ENCODE measurements at places on chromosomes 13 and 19.

- DNase-seq: no peak
Observed at GRCh38 chr13:42497798-42498197, 76.2 kb upstream of the TNFSF11 start.

- no peak for DNase-seq
Observed at GRCh38 chr13:96243376-96243775, 153.5 kb downstream of the HS6ST3 start.

- peak; percentile 80 for DNase-seq
Observed at GRCh38 chr13:46041419-46041839, 11.1 kb downstream of the ZC3H13 start.

DNA sequence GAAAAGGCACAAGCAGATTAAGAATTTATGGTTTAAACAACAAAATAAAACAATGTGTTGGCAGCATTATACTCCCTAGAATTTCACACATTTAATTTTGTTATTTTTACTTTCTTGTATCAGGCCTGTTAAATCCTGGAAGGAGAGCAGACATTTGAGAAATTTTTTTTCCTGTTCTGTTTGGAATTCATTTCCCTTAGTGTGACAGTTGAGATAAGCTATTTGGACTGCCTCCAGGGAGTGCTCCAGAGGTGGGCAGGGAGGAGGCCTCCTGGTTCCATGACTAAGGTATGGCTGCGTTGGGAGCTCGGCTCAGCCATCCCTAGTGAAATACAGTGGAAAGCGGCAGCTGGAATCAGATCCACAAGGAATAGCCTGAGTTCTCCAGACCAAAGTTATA is 185.7 kb downstream of the KCNRG start:
- DNase-seq: no peak

DNA sequence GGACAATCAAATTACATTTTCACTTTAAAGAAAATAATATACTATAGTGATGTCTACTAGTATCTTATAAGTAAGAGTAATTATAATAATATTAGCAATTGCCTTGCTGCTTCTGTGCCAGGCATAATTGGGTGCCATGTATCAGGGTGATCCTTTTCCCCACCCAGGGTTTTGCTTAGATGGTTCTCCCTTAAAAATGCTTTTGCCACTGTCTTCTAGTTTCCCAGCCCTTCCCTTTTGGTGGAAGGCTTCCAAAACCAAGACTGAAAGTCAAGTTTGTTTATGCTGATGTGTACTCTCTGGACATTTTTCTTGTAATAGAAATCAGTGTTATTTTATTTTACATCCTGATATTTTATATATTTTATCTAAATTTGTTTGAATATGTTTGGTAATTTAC is 77.8 kb downstream of the ITGBL1 start:
- peak; percentile 41 for DNase-seq

- no peak for DNase-seq
Observed at GRCh38 chr19:47239152-47239551, 8.2 kb upstream of the BBC3 start.

DNA sequence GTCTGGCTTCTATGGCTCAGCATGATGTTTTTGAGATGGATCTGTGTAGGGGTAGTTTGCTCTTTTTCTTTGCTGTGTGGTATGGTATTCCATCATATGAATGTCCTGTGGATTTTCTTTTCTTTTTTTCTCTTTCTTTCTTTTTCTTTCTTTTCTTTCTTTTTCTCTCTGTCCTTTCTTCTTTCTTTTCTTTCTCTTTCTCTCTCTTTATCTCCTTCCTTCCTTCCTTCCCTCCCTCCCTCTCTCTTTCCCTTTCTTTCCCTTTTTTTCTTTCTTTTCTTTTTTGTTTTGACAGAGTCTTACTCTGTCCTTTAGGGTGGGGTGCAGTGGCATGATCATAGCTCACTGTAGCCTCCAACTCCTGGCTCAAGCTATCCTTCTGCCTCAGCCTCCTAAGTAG is 9.0 kb upstream of the HNRNPUL1 start:
- DNase-seq: no peak

DNA sequence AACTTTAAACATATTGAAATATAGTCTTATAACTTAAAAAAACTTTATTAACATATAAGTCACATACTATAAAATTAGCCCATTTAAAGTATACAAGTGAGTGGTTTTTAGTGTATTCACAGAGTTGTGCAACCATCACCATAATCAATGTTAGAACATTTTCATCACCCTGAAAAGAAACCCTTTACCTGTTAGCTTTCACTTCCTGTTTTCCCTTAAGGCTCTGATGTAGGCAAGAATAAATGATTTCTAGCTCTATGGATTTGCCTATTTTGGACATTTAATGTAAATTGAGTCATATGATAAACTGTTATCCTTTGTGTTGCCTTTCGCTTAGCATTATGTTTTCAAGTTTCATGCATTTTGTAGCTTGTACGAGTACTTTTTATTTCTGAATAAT is 15.6 kb downstream of the ZNF568 start:
- DNase-seq: no peak

DNA sequence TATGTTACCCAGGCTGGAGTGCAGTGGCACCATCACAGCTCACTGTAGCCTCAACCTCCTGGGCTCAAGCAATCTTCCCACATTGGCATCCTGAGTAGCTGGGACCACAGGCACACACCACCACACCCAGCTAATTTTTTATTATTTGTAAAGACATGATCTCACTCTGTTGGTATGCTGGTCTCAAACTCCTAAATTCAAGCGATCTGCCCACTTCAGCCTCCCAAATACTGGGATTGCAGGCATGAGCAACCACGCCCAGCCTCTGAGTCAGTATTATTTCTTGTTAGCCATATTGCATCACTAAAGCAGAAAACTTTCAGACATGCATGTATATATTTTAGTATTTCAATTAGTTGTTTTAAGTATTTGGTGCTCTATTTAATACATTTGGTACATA is 376.4 kb downstream of the GPC6 start:
- DNase-seq: peak; percentile 95
